ENCODE measurements at places on chromosomes 6 and 20.

- DNase-seq = peak; percentile 20
Observed at GRCh38 chr20:10672624-10673127, 1.1 kb downstream of the JAG1 start.

DNA sequence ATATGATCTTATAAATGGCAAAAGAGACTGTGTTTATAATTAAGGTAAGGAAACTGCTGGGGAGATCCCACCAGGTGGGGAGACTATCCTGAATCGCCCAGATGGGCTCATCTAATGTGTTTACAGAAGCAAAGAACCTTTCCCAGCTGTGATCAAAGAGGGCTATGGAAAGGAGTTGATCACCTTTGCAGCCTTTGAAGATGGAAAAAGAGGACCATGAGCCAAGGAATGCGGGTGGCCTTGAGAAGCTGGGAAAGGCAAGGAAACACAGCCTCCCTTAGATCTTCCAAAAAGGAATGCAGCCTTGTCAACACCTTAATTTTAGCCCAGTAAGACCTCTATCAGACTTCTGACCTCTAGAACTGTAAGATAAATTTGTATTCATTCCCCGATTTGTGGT lies 66.5 kb upstream of the ADGRG6 start:
- DNase-seq = no peak

DNA sequence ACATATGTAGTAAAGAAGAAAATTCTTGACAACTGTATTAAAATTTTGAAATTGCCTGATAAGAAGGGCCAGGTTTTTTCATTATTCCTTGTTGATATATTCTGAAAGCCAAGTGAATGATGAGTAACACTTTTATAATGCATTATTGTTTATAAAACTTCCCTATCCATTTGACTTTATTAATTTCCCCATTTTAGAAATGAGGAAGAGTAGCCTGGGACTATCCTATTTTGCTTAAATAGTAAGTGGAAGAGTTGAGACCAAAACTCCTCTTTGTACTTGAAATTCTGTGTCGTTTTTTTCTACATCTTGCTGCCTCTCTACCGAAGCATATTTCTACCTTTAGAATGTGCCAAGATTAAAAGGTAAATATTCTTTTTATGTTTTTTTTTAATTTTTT lies 39.7 kb downstream of the TRMT11 start:
- no peak for DNase-seq

DNA sequence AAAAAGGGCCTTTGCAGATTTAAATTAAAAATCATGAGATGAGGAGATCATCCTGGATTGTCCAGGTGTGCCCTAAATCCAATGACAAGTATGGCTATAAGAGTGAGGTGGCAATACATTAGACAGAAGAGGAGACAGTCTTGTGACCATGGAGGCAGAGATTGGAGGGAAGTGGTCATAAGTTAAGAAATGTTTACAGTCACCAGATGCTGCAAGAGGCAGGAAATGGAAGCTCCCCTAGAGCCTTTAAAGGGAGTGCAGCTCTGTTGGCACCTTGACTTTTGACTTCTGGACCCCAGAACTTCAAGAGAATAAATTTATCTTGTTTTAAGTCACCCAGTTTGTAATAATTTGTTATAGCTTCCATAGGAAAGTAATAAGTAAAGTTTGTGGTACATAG lies 61.1 kb downstream of the HMGN3 start:
- DNase-seq = no peak

DNA sequence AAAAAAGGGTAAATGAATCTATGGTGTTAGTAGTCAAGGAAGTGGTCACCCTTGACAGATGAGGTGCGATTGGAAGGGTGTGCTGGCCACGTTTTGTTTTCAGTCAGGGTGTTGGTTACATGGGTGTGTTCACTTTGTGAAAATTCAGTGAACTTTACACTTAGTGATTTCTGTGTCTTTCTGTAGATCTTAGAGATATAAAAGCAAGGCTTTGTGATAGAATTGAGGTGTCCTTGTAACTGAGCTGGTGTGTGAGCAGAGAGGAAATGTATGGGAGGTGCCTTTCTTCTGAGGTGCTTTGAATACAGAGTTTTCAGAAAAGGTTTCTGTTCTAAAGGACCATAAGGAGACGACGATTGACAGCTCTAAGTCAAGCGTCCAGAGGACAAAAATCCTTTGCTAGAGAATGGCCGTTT lies 90.5 kb downstream of the SAMD3 start:
- DNase-seq = no peak

DNA sequence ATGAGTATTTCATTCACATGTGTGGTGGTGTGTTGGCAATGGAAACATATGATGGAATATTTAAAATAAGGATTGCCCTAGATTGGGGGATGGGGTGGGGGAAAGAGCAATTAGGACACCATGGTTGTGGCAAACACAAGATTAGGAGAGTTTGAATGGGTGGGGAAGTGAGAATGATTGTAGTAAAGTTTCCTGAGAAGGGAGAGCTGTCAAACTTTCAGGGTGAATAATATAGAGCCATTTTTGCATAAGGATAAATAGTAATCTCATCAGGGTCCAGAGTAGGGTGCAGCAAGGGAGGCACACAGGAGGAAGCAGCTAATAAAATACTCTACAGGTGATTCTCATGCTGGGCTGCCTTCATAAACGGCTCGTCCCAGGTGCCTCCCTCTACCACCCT lies 294.9 kb upstream of the MARCKS start:
- no peak for DNase-seq

GRCh38 chr20:20815711-20816455 lies 103.4 kb upstream of the RALGAPA2 start:
- DNase-seq = no peak

DNA sequence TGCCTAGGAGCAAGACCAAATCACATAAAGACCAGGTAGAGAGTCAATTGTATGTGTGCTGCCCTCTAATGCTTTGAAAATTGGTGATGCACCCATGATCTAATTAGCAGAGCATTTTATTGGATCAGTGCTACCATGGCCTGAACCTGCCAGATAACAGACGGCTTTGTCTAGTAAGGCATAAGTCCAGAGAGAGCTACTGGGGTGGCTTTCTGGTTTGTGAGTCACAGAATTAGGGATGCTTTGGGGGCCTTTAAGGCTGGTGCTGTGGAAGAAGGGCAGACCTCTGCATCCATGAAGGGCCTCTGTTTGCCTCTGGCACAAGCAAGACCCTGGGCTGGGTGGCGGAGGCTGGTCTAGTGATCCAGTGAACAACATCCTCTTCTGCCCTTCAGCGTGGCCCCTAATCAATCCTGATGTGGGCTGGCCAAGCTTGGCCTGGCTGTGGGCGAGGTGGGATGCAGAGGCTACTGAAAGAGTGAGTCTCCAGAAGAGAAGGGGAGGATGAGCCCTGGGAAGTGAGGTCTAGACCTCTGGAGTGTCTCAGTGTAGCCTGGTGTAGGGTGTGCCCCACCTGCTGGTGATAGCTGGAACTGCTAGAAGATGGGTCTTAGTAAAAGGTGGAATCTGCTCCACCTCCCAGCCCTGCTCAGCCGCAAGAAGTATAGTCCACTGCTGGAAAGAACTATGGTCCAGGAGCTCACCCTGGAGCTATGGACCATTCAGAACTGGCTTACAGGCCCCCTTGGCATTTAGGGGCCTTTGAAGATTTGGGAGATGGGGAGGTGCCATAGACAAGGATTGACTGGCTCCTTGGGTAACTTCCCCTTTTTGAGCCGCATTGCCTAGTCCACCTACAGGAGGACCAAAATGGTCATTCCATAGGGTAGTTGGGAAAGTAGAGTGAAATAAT lies 36.7 kb upstream of the AAR2 start:
- peak; percentile 48 for DNase-seq

DNA sequence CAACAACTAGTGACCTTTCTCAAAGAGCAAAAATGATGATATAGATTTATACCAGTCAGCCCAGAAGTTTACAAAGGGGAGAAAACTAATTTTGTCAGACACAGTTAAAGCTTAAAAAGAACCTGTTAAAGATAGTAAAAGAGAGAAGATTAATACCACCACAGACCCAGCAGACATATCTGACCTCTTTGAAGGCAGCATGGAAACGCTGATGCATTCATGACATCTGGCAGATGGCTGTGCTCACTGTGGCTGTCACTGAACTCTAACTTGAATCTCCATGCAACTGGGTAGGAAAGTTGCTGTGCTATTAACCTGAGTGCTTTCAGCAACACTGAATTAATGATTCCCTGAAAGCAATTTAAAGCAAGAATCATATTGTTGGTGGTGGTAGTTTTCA lies 159.8 kb upstream of the PRDM1 start:
- no peak for DNase-seq

DNA sequence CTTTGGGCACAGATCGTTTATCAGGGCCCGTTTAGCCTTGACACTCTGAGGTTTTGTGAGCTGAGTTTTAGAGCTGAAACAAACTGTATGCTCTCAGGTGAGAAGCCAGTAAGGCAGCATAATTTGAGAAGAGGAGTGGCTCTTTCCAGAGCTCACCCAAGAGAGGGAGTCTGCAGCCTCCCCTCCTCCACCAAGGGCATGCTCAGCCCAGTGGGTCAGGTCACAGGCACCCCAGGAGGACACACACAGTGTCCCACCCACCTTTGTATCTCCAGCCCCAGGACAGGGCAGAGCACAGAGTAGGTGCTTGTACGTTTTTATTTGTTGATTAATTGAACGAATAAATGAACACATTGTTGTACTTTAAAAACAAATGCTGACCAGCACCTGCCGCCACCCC lies 3.4 kb downstream of the TSPO2 start:
- DNase-seq = no peak

DNA sequence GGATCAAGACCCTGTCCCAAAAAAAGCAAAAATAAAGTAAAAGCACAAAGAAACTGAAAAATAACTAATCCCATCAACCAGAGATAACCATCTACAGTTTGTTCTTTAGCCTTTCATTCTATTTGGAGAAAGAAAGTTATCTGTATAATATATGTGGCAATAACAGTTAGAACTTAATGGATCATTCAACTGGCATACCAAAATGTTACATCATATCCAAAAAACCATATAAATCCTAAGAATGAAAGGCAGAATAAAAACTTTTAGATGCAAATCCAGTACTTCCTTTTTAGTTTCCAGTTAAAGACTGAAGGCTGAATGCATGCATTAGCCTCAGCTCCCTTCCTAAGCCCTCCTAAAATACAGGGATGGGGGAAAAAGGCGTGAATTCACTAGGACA lies 25.2 kb downstream of the ILRUN start:
- no peak for DNase-seq
